ENCODE measurements at places on chromosomes 1 and 21.

DNA sequence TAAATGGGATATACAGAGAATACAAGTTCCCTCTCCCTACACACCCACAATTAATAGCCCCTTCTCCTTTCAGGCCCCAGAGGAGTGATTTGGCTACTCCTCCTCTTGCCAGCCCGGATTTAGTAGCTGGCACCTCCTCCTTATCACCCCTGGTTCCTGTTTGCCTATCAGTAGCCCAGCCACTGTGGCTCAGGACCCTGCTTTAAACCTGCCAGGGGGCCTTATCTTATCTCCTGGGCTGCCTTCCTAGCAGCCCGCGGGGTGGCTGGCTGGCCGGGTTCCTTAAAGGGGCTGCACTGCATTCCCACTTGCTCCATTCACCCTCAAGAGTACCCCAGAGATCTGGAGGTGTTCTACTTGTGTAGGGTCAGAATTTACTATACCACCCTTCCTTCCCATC, 70.4 kb downstream of the PLEKHA6 start:
- DNase-seq = no peak

DNA sequence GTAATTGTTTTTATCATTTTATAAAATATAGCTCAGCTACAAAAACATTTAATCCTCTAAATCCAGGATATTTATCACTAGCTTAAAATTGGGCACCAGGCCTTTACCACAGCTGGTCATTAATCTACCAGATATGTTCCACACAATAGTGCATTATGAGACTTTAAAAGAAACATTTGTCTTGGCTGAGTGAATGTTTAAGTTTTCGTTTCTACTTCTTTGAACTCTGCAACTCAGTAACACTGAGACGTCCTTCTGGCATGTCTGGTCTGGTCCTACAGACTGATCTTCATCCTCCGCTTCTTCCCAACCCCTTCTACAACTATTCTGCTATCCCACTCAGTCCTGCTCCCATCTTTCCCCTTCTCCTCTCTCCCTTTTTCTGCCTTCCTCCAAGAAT, 296.2 kb downstream of the NEGR1 start:
- no peak for DNase-seq

DNA sequence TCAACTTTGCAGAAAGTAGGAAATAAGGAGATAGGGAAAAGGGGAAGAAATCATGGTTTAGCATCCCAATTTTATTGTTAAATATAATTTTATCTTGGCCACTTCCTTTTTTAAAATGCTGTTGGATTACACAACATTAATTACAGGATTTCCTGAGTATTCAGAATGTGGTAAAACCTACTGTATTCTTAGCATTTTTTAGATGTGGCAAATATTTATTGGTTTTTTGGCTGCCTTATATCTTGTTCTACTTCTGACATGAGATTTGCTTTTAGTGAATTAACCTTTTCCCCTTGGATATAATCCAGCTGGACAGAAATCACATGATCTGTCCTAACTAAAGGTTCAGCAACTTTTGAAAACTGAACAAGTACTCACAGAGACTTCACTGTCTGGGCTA, 104.9 kb downstream of the PTGS2 start:
- no peak for DNase-seq

DNA sequence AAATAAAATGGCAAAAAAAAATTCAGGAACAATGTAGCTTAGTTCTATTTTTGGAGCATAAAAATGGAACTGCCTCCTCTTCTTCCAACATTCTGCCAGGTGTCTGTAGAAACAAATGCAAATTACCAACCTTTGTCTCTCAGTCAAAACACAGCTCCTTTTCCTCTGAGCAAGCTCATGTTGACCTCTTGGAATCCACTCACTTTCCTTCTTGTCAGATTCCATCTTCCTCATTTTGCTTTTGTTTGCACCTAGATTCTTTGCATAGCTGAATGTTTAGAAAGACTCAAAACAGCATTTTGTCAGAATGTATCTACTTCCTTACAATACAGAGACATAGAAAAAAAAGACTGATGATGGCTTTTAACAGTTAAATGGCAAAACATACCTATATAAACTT, 178.2 kb downstream of the ADGRL2 start:
- DNase-seq = no peak

GRCh38 chr1:20494609-20495311, 8.8 kb upstream of the CAMK2N1 start:
- no peak for DNase-seq

DNA sequence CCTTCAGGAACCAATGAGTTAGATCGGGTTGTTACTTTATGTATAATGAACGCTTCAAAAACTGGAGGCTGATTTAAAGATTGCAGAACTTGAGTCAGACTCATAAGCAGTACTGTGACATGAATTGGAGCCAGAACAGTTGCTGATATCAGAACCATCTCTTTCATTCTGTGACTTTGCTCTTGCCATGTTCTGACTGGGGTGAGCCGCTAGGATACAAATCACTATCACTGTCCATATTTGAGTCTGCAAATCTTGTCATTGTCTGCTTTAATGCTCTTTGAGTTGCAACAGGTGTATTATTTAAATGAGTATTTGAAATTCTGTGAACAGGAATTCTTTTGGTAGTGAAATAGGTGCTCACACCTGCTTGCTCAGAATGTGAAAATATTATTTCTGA, 52.5 kb downstream of the LRIG2 start:
- no peak for DNase-seq
